ENCODE measurements at places on chromosomes 16 and 17.

GRCh38 chr16:70590722-70591415 is 55.5 kb upstream of the IL34 start:
- DNase-seq: no peak

- DNase-seq: no peak
These were observed 71.0 kb downstream of the CDRT15 start for GRCh38 chr17:14165616-14166015.

DNA sequence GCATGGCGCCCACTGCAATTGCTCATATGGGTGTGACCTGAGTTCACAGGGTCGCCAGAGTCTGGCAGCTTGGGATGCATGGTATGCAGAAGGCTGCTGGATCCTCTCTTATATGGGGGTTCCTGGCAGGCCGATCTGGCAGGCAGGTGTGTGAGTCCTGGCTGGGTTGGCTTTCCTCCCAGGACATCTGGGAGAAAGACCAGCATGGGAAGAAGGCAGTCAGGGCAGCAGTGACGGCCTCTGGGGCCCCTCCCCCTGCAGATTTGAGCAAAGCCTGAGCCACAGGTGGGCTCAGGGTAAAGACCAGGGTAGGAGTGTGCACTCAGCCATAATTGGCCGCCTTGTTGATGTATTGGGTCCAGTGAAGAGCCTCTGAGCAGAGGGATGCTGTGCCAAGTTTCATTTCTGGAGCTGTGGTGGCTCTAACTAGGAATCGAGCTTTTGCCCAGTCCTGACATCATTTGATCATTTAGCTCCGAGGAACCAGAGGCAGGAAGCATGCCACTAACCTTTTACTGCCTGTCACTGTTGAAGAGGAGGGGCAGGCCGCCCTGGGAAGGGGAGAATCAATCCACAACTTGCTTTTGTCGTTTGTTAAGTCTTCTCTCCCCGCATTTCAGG is 174.3 kb downstream of the CCDC182 start:
- DNase-seq: no peak

GRCh38 chr17:40345161-40345993 is 19.2 kb downstream of the GJD3 start:
- no peak for DNase-seq

GRCh38 chr16:24685539-24686432 is 43.7 kb upstream of the TNRC6A start:
- DNase-seq: no peak

DNA sequence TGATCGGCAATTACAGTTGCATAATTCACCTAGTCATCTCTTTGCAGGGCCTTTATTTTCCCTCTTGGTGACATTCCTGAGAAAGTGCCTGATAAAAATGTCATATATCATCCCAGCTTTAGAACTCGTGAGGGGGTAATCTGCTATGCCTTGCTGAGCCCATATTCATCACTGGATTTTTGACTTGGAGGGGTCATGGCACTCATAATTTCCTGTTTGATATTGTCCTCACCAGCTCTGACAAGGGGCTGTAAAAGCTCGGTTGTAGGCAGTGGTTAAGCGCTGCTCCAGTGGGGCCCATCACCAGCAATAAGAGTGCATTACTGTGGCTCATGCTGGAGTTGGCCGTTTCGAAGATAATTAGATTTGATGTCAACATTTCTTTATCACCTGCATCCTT is 227.3 kb downstream of the IRX3 start:
- no peak for DNase-seq

GRCh38 chr16:16864536-16864935 is 485.6 kb downstream of the NPIPA7 start:
- DNase-seq: no peak

- no peak for DNase-seq
These were observed 4.4 kb downstream of the TMEM92 start for GRCh38 chr17:50278526-50279180.

- no peak for DNase-seq
These were observed 1.8 kb downstream of the CDH15 start for GRCh38 chr16:89173174-89173921.

DNA sequence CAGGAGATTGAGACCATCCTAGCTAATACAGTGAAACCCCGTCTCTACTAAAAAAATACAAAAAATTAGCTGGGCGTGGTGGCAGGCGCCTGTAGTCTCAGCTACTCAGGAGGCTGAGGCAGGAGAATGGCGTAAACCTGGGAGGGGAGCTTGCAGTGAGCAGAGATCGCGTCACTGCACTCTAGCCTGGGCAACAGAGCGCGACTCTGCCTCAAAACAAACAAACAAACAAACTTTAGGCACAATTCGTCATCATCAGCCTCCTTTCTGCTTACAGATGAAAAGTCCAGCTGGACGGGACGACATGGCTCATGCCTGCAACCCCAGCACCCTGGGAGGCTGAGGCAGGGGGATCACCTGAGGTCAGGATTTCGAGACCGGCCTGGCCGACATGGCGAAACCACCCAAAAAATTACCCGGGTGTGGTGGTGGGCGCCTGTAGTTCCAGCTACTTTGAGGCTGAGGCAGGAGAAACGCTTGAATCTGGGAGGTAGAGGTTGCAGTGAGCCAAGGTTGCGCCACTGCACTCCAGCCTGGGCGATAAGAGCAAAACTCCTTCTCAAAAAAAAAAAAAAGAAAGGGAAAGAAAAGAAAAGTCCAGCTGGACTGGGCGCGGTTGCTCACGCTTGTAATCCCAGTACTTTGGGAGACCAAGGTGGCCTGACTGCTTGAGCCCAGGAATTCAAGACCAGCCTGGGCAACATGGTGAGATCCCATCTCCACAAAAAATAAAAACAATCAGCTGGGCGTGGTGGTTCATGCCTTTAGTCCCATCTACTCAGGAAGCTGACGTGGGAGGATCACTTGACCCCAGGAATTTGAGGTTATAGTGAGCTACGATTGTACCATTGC is 1.5 kb upstream of the SPIRE2 start:
- no peak for DNase-seq

DNA sequence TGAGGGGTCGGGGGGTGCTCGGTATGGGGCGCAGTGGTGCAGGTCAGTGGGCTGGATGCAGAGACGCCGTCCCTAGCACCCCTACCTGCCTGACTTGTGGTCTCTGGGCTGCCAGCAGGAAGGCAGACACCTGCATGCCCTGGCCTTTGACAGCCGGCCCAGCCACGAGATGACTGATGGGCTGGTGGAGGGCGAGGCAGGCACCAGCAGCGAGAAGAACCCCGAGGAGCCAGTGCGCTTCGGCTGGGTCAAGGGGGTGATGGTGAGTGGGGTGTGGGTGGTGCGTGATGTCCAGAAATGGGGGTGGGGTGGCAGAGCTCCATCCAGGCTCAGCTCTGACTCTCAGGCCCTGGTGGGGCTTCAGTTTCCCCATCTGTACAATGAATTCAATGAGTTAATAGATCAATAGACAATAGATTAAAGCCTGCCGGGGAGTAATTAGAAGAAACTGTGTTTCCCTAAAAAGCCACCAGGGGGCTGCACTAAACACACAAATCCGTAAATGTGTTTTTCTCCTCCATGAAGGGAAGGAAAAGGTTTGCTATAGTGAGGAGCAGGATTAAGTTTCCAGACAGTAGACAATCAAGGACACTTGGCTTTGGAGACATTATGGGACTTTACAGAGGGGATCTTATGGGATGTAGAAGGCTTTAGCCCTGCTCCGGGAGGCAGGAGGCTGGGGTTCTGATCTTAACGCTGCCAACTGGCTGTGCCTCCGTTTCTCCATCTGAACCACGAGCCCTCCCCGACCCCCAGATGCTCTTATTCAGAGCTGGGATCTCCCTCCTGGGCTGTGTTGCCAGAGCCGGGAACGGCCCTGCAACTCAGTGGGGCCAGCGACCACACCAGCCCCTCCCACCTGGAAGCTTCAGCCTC is 2.2 kb downstream of the SLC12A3 start:
- DNase-seq: no peak

DNA sequence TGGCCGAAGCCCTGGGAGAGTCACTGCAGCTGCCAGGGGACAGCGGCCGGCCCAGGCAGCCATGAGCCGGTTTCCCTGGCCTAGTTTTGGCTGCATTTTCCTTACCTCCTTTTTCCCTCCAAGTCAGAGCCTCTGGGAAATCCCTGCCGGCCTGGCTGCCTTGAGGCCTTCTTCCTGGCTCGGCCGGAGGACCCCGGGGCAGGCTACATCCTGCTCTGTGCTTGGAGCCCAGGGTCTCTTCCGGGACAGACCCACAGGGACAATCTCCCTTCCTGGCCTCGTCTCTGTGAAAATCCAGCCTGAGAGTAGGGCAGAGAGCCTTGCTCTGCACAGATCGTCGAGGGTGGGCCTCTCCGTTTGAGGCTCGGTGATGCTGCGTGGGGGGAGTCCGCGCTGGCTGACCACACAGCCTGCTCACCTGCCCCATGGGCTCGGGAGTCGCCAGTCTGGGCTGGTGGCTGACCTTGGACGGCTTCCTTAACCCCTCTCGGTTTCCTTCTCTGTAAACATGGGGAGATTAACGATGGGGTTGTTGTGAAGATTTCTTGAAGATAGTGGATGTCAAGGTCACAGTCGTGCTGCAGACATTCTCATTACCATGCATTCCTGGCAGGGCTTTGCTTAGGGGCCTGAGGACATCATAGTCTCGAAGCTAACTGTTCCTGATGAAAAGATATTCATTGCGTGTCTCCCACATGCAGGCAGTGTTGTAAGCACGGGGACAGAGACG is 34.8 kb upstream of the CIBAR2 start:
- no peak for DNase-seq

GRCh38 chr17:39744836-39745215 is 7.1 kb downstream of the GRB7 start:
- no peak for DNase-seq

GRCh38 chr17:37791447-37792399 is 46.9 kb upstream of the HNF1B start:
- no peak for DNase-seq

GRCh38 chr16:26830428-26831127 is 236.1 kb upstream of the C16orf82 start:
- no peak for DNase-seq

DNA sequence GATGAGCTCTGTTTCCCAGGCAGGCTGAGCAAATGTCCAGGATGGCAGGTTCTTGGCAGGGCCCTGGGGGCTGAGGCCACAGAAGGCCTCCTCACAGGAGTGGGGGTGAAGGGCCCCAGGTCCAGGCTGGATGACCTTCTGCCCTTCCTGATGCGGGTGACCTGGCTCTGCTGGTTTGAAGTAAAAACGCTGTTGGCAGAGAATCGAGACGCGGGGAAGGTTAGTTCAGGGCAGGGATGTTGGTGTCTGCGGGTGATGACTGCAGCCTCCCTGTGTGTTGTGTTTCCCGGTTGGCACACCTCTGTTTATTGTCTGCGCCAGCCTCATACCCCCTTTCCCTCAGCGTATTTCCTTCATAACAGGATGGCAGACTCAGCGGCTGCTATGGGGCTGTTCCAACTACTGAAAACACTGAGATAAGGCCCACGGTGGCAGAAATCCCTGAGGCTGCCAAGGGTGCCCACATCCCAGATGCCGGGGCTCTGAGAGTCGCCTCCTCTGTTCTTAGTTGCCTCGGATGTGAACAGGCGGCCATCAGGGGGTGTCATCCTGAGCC is 104.6 kb downstream of the METRNL start:
- DNase-seq: no peak

Measured in cortex of kidney (tissue), 1 donor.